Activated CD8-positive, alpha-beta memory T cell treated with anti-CD3 and anti-CD28 coated beads, Interleukin-2, amount 10 ng/mL, durations not matched to agents 7 days and 5 days (primary cell): ENCODE measurements at places on chromosomes 6 and 20.

GRCh38 chr20:6094063-6094462 is 28.8 kb downstream of the FERMT1 start:
- no peak for DNase-seq

GRCh38 chr6:150517175-150517574 is 82.5 kb upstream of the PLEKHG1 start:
- no peak for DNase-seq

DNA sequence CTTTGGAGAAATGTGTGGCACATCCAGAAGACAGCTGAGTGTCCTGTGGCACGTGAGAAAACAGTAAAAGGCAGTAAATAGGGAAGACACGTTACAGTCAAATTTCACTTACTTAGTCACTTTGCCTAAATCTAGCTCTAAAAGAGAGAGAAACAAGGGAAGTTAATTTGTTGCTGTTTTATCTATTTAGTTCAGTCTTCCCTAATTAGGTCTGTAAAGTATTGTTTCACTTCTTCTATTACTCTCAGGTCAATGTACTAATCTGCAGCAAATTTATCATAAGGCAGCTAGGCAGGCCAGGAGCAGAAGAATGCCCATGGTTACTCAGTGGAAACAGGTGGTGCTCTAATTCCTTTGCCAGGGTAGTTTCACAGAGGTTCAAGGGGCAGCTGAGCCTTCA is 124.3 kb upstream of the CNR1 start:
- DNase-seq, result no peak

DNA sequence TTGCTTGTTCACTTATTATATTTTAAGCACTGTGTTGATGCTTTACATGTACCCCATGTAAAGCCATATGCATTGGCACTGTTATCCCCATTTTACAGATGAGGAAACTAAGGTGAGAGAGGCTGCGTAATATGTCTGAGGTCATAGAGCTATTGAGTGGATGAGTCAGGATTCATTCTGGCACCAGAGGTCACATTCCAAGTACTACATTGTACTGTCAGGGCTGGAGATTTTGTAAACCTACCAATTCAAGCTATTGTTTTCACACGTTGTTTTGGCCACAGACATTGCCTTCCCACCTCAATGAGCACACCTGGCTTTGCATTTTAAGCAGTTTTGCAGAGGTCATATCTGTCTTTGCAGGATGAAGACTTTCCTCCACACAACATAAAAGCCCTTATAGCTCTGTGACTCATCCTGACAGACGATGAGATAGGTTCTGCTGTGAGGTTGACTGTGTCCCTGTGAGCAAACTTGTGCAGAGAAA is 33.2 kb downstream of the ANKS1A start:
- no peak for DNase-seq

DNA sequence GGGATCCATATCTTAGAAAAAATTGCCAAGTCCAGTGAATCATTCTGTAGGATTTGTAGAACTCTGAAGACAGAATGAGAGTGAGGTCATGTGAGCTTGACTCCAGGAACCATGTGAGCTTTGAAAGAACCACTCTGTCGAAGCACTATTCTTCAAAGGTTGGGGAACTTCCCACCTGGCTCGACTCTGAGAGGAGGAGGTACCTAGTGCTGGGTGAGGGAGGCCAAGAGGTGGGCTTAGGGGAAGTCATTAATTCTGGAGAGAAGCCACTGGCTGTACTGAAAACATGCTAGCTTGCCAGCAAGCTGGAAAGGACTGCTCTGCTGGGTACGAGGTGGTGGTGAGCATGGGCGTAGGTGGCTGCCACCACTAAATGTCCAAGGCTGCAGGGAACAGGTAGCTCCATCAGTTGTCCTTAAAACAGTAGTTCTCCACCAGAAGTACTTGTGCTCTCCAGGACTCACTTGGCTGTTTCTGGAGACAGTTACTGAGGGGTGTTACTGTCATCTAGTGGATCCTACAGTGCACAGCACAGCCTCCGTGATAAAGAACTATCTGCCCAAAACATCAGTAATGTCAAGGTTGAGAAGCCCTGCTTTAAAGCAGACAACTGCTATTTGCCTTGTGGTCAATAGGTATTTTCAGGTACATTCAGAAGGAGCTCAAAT is 34.7 kb upstream of the SYNJ2 start:
- DNase-seq, result no peak

GRCh38 chr6:139649732-139650131 is 275.3 kb upstream of the CITED2 start:
- DNase-seq, result no peak

- peak; percentile 69 for DNase-seq
Measured at GRCh38 chr6:111874025-111874415, 768 bp upstream of the FYN start.

DNA sequence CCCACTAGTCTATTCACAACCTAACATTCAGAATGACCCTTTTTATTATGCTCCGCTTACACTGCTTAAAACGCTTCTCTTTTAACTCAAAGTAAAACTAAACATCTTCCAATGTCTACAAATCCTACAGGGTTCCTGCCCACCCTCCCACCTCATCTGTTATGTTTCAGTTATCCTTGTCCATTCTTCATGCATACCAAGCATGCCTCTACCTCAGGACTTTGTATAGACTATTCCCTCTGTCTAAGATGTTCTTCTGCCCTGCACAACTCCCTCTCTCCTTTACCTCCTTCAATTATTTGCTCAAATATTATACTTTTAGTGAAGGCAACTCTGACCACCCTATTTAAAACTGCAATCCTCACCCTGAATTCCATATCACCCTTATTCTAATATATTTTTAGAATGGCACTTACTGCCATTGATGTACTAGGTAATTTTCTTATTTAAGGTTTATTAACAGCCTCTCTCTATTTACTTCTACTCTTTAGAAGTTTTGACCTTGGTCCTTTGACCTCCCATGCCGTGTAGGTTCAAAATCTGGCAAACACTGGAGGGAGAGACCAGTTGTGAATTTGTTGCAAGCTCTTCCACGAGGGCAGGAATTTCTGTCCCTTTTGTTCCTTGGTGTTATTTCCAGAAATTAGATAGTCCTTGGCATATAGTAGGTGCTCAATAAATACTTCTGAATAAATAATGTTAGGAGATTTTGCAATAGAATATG is 111.8 kb downstream of the CHD6 start:
- no peak for DNase-seq

GRCh38 chr6:111837007-111837406 is 36.2 kb downstream of the FYN start:
- DNase-seq, result no peak

- no peak for DNase-seq
Measured at GRCh38 chr6:168048724-168049025, 30.3 kb downstream of the FRMD1 start.

DNA sequence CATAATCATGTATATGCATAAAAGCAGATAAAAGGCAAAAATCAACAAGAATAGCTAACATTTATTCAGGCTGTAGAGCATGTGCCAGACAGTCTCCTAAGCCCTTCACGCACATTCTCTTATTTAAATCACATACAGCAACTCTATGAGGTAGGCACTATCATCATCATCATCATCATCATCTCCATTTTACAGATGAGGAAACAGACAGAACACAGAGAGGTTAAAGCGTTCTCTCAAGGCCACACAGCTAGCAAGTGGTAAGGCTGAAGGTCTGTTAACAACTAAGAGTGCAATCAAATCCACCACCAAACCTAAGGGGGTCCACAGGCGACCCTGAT is 857 bp upstream of the PLEKHG1 start:
- DNase-seq, result no peak

GRCh38 chr6:117138920-117139319 is 126.4 kb upstream of the VGLL2 start:
- no peak for DNase-seq

DNA sequence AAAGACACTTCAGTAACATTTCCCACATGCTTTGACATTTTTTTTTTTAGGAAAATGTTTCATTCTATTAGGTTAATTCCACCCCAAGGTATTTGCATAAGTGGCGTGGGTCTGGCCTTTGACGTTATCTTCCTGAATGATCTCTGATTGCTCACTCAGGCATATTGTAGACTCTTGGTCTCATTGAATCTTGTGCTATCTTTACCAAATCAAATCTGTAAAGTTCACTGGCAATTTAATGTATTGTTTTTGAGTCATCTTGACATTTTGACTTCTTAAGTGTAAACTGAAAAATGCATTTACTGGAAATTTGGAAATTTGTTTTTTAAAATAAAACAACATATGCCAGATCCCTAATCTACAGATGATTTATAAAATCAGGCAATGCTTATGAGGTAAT is 16.0 kb upstream of the VIP start:
- DNase-seq, result no peak

DNA sequence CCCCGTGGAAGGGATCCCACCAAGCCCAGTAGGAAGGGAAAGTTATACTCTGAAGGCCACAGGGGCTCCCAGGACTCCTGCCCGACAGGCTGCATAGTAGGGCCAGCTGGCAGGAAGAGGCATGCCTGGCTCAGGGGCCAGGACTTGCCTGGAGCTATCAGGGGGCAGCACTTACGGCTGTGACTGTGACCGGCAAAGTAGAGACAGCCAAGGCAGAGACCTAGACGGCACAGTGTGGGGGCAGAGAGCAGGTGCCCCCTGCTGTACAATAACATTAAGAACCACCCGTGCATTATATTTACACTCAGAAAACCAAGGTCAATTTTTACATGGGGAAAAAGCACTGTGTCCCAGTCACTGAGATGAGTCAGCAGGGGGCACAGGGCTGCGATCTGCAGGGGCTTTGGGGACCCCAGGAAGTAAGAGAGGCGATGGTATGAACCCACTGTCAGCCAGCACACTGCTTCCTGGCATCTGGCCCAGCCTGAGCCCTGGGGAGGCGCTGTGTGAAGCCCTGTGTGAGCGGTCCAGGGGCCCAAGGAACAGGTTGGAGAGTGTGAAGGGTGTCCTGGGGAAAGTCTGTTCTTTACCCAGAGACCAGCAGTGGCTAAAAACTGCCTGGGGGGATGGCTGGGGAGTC is 9.9 kb downstream of the CCDC167 start:
- DNase-seq, result no peak

DNA sequence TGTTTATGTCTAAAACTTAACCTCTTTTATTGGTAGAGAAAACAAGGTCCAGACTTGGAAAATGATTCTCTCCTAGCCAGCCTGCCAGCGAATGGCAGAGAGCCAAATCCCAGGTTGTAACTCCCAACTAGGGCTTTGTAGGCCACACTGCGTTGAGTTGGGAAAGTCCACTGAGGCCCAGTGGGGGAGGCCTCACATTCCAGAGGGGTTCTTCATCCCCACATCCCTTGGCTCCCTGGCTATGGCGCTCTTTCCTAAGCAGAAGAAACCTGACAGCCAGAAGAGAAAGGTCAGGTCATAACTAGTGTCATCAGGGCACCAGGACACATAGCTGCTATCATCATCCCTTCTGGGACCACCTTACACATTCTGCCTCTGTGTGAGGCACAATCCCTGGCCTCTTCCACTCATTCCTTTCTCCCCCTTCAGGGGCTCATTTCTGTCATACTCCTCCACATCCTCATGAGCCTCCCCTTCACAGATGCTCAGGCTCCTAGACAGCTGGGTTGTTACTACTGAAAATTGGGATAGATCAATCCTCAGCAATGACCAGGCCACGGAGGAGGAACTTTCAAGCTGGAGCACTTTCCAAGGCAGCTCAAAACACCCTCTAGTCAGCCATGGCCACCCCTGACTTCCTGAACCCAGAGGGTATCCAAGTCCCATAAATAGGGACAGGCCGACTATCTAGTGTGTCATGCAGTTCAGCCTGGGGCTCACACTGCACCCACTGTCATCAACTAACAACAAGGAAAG is 48.6 kb downstream of the TCP11 start:
- DNase-seq, result no peak

DNA sequence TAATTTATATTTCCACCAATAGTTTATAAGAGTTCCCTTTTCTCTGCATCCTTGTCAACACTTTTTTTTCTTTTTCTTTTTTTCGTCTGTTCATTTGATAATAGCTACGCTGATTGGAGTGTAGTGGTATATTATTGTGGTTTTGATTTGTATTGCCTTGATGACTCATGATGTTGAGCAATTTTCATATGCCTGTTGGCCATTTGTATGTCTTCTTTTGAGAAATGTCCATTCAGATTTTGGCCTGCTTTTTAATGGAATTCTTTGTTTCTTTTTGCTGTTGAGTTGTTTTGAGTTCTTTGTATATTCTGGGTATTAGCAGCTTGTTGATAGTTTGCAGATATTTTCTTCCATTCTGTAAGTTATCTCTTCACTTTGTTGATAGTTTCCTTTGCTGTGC is 773.4 kb downstream of the KIF16B start:
- DNase-seq, result no peak

GRCh38 chr20:12891643-12892042 is 117.1 kb upstream of the SPTLC3 start:
- no peak for DNase-seq

DNA sequence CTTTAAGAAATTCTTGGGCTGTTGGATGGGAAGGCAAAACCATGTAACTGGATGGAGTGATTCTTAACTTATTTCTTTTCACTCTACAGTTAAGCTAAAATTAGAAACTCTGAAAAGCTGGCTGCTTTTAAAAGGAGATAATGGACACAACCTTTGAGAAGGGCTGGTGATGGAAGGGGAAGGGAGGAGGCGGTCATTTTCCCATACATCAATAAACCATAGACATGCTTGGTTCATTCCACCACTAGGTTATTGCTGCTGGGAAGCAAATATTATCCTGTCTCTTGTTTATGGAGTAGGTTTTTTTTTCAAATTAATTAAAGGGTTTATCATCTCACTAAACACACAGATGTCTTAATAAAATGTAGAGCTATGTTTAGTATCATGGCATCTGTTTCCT is 76.2 kb downstream of the PLCB1 start:
- no peak for DNase-seq

- no peak for DNase-seq
Measured at GRCh38 chr6:148218542-148219258, 123.9 kb upstream of the SASH1 start.

GRCh38 chr6:11357285-11357684 is 124.8 kb upstream of the NEDD9 start:
- DNase-seq, result no peak

DNA sequence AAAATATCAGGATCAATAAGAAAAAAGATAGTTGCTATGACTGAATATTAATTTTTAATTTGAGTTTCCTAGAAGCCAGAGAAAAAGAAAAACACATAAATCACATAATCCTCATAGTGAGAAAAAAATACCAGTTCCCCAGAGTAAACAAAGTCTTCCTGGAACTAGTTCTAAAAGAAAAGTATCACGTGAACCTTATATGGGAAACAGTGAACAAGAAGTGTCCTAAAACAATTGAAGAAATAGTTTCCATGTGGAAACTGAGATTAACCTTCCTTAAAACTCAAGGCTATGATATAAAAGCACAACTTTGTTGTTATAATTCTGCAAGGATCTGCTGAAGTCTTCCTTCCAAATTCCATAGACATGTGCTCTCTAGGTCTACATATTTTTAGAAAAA is 50.6 kb downstream of the RCAN2 start:
- no peak for DNase-seq

- DNase-seq, result no peak
Measured at GRCh38 chr6:4041480-4041879, 37.5 kb downstream of the FAM217A start.
